Fibroblast of skin of left biceps (primary cell): ENCODE measurements at places on chromosomes 3 and 15.

- no peak for DNase-seq
Observed at GRCh38 chr3:28328188-28329151, 20.1 kb upstream of the ZCWPW2 start.

DNA sequence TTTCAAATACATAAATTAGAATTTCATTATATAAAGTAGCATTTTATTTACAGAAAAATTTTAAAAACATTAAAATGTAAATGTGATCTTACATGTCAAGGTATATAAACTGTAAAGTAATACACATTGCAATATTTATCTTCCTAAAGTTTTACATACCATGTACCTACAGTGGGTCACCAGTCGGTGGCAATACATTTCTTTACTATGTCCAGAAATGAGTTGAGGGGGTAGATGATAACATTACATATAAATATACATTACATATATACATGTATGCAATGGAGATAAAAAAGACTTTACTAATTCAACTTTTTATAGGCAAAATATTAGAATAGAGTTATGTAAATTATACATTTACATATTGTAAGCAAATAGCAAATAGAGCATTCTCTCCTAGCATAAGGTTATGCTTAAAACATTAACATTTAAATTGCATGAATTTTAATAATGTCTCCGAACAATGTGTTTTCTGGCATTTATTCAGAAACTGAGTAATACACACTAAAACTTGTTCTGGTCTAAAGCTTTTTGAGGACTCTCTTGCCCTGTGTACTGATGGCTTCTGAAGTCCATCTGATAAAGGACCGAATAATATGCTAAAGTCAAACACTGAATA lies 93.3 kb upstream of the NLGN1 start:
- no peak for DNase-seq

DNA sequence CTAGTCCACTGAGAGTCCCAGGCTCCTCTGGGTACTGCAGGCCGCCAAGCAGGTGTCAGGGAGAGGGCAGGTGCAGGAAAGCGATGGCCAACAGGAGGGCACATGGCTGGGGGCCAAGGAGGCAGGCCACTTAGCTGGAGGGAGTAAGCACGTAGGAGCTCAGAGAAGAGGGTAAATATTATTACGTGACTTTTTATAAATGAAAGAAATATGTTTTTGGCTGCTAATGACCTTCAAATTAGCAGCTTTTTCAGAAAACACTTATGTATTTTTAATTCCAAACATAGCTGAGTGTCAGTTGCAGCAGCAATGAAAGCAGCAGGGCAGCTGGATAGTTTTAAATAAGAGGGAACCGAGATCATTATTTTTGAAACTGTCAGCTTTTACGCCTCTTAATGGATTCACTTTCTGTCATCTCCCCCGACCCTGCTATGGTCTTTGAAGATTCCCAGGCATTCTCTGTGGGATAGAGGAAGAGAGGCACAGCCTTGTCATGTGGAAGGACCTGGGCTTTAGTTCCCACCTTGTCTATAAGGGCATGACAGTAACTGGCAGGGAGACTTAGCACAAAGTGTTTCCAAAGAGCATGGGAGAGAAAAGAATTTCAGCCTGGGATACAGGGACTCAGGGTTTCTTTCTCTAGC lies 477.1 kb downstream of the EPHB1 start:
- DNase-seq: no peak

GRCh38 chr3:18593231-18593630 lies 168.1 kb upstream of the SATB1 start:
- DNase-seq: no peak

DNA sequence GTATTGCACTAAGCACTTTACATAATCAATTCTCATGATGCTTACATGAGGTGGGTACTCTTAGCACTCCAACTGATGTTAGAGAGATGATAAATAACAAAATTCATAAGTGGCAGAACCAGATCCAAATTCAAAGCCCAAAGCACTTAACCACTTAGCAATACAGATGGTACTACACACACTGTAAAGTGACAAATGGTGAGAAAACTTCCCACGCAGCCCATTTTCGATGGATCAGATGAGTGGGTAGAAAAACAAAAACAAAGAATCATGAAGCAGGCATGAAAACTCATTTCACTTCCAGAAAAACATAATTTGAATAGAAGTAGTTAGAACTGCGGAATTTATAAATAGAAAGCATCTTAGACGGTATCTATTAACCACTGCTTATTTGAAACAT lies 66.2 kb downstream of the FRMD4B start:
- no peak for DNase-seq

DNA sequence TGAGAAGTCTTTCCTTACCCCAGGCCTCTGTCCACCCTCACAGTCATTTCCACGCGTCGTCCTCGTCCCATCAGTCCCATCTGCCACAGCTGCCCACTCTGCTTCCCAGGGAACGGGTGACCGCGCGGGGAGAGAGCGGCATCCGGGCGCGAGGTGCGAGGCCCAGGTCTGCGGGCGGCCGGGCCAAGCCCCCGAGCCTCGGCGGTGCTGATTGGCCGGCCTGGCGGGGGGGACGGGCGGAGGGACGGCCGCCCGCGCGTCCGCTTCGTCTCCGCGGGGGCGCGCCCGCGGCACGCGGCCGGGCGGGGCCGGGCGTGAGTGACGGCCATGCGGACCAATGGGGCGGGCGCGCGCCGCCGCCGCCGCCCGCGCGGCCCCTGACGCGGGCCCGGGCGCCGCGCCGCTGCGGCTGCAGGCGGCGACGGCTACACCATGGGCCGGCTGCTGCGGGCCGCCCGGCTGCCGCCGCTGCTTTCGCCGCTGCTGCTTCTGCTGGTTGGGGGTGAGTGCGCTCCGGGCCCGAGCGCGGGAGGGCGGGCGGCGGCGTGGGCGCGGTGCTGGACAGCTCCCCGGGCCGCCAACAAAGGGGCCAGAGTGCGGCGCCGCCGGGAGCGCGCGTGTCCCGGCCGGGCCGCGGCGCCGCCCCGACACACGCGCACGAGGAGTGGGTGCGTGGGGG lies at the start of gene PODXL2:
Gene PODXL2 (plus strand): TSS at position 398 of the 679 bp plus-strand sequence. CDS start 35 bp downstream, at position 433.
- peak; percentile 15 for DNase-seq

DNA sequence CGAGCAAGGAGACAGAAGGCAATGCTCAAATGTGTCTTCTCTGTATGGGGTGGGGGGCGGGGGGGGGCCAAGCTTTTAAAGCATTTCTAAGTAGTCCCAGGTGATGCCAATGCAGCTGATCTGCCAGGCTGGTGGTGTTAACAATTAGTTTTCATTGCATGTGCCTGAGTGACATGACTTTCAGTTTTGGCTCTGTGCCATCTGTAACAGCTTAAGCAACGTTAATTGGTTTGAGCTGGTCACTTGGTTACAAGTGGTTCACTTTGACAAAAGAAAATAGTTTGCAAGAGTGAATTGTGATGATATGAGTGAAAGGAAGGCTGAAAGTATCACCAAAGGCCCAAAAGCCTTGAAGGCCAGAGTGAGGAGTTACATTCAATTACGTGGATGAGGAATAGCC lies 26.4 kb upstream of the LRIG1 start:
- no peak for DNase-seq

DNA sequence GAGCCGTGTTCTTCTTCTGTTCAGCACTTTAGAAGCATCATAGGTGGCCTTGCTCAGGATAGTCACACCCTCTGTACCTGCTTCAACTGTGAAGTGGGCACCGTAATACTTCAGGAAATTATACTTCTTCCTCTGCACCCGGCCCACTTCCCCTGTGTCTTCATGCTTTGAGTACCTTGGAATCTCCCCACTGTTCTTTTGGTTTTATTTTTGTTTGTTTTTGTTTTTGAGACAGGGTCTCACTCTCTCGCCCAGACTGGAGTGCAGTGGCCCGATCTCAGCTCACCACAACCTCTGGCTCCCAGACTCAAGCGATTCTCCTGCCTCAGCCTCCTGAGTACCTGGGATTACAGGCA lies 1.7 kb downstream of the P2RY14 start:
- no peak for DNase-seq

DNA sequence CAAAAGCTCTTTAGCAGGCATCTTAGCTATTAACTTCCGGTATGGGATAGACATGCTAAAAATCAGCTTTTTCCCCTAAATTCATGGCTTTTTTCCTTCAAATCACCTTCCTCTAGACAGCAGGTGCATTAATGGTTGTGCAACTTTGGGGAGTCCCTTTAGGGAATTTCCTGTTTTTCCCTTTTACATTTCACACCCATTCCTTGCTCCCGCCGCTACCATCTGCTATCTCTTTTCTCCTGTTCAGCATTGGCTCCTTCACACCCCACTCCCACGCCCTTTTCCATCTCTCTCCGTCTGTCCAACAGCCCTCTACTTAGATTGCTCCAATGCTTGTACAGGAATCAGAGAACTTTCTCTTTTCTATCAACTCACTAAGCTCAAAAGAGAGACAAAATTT lies 43.4 kb downstream of the FEZF2 start:
- DNase-seq: no peak
